ENCODE measurements at places on chromosomes 12 and 14. TPM values are rescaled to one million over a fixed set of nuclear protein-coding genes. Genes with fewer than 3 reads are reported as not detected.

GRCh38 chr12:82659343-82660207 is 27.1 kb upstream of the TMTC2 start:
- no peaks in the 10 kb centered on the region for H3K36me3 ChIP-seq
- no peak overlapping the region for H3K27ac ChIP-seq
- H3K4me1 ChIP-seq, result no peaks in the 10 kb centered on the region

Gene DDX54
- total RNA-seq, result 79.4 TPM

Gene NKX2-1
- not detected for total RNA-seq

Gene SRGAP1
- not detected for total RNA-seq
